ENCODE measurements at places on chromosomes 5 and 9. TPM values are rescaled to one million over a fixed set of nuclear protein-coding genes. Genes with fewer than 3 reads are reported as not detected.

The C9orf43 gene
- polyA plus RNA-seq = 0.46 TPM

The LVRN gene
- polyA plus RNA-seq = 3.2 TPM

The GLDC gene
- polyA plus RNA-seq = 0.65 TPM

The ORM2 gene
- 0.33 TPM for polyA plus RNA-seq

The CCL27 gene
- 0.60 TPM for polyA plus RNA-seq

The HRCT1 gene
- 1.0 TPM for polyA plus RNA-seq

The GADD45G gene
- 9.8 TPM for polyA plus RNA-seq

The SVEP1 gene
- 25.9 TPM for polyA plus RNA-seq

The HTR4 gene
- polyA plus RNA-seq = not detected
